Sciatic nerve (tissue), 2 donors: ENCODE measurements at places on chromosomes 2 and 18. TPM values are rescaled to one million over a fixed set of nuclear protein-coding genes. Genes with fewer than 3 reads are reported as not detected.

MYO5B gene
- 9.9 TPM for total RNA-seq

SLC16A14 gene
- 7.4 TPM for total RNA-seq

ACMSD gene
- total RNA-seq: not detected

LOXHD1 gene
- 0.89 TPM for total RNA-seq

POTEJ gene
- total RNA-seq: not detected

RGPD4 gene
- total RNA-seq: 0.40 TPM

ST8SIA5 gene
- total RNA-seq: 0.22 TPM

SDC1 gene
- total RNA-seq: 0.98 TPM

EHD3 gene
- total RNA-seq: 7.0 TPM

GRCh38 chr2:88006912-88007439 lies 9.4 kb downstream of the RNU2-63P start:
- no peak for DNase-seq

DNA sequence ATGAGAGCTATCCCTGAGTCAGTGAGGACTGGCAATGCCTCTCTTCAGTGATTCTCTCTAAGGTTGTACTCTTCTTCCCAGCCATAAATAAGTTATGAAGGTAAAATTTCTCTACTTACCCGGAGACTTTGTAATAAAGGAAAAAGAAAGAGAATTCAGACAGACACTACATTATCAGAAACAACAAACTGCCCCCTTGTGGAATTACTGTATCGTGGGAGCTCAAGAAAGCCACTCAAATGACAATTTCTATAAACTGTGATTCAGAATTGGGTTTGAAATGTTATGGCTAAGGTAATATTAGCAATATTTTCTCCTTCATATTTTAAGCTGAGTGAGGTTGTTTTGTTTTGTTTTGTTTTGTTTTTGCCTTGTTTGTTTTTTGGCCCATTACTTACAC lies 155.8 kb upstream of the TANK start:
- DNase-seq: no peak

- no peak for DNase-seq
These were observed 112.2 kb downstream of the MAP4K4 start for GRCh38 chr2:101809698-101810097.

DNA sequence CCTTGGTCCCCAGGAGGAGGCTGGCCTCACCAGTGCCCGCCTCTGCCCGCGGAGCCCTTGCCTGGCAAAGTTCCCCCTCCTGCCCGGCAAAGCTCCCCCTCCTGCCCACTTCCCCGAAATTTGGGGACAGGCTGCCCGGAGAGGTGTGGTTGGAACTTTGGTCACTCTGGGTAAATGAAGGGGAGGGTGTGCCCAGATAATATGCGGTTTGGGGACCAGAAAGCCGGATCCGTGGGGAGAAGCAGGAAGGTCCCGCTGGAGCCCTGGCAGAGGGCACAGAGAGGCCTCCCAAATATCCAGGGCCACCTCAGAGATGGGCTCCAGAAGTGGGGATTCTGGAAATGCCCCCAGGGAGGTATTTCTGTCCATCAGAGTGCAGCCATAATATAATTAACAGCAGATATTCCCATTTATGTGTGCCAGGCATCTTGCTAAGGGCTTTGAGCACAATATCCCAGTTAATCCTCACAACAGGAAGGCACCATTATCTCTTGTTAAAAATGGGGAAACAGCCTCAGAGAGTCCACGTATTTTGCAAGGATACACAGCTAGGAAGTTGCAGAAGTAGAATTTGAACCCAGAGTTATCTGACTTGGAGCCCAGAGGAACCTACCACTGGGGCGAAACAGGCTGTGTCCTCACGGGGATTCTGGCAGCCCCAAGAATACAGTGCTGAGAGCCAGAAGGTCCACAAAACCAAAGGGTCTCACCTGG lies 914 bp downstream of the STEAP3 start:
- DNase-seq: no peak

- no peak for DNase-seq
These were observed 5.4 kb upstream of the RNF181 start for GRCh38 chr2:85589982-85590791.

DNA sequence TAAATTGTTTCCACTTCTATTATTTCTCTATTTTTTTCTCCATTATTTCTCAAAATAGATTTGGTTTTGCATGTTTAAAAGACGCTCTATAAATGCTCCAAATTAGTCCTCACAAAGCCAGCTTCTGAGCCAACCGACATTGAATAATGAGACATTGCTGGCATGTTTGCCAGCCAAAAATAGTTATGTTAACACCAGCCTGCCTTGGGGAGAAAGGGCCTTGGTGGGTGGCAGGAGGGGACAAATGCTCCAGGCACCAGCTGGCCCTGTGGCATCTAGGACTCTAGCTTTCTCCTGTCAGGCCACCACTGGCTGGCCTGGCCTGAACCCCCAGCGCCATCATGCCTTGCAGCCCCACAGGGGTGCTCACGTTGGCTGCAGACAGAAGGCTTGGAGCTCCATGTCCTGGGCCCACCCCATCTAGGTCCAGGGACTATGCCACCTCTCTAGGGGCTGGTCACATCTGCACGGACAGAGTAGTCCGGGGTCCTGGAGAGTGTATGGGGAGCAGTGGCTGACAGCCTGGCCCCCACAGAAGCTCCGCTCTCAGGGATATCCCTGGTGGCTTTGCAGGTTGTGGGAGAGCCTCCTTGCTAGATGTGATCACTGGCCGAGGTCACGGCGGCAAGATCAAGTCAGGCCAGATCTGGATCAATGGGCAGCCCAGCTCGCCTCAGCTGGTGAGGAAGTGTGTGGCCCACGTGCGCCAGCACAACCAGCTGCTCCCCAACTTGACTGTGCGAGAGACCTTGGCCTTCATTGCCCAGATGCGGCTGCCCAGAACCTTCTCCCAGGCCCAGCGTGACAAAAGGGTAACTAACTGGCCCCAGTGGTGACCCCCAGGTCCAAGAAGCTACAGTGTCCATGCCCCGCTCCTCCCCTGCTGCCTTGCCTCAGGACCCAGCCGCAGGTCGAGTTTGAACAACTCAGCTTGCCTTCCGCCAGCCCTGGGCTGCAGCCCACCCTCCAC lies 12.5 kb downstream of the ABCG8 start:
- no peak for DNase-seq

GRCh38 chr2:95052804-95053479 lies 27.4 kb downstream of the MAL start:
- DNase-seq: no peak

GRCh38 chr2:105297216-105297615 lies 32.3 kb downstream of the TGFBRAP1 start:
- DNase-seq: no peak

DNA sequence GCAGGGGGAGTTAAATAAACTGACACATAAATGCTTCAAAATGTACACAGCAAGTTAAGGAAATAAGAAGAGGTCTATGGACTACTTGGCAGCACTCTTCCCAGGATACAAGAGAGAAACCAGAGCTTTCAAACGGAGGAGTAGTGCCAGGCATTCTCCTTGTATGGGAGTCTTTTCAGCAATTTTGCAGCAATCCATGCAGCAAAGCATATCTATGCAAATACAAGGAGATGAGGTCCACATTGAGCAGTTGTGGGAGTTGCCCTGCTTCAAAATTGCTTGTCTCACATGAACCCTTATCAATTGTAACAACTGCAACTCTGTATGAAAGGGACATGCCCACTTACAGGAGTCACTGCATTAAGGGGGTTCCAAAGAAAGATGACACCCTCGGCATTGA lies 37.8 kb downstream of the SCN9A start:
- no peak for DNase-seq

DNA sequence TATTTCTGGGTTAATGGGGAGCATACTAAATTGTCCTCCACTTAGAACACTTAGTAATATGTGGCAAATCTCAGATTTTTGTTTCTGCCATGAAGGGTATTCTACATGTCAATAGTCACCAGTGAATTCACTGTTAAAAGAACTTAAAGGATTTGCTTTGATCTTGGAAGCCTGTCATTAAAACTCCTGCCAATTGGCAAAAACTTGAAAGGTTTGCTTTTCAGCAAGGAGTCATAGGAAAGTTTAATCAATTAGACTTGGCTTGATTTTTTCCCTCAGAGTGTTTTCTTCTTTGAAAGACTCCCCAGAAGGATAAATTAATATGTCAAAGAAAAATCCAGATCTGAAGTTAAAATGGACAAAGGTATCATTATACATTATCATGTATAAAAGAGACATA lies 671.9 kb upstream of the PKDCC start:
- no peak for DNase-seq

- no peak for DNase-seq
These were observed 295.0 kb upstream of the KCNH7 start for GRCh38 chr2:163133602-163134001.

DNA sequence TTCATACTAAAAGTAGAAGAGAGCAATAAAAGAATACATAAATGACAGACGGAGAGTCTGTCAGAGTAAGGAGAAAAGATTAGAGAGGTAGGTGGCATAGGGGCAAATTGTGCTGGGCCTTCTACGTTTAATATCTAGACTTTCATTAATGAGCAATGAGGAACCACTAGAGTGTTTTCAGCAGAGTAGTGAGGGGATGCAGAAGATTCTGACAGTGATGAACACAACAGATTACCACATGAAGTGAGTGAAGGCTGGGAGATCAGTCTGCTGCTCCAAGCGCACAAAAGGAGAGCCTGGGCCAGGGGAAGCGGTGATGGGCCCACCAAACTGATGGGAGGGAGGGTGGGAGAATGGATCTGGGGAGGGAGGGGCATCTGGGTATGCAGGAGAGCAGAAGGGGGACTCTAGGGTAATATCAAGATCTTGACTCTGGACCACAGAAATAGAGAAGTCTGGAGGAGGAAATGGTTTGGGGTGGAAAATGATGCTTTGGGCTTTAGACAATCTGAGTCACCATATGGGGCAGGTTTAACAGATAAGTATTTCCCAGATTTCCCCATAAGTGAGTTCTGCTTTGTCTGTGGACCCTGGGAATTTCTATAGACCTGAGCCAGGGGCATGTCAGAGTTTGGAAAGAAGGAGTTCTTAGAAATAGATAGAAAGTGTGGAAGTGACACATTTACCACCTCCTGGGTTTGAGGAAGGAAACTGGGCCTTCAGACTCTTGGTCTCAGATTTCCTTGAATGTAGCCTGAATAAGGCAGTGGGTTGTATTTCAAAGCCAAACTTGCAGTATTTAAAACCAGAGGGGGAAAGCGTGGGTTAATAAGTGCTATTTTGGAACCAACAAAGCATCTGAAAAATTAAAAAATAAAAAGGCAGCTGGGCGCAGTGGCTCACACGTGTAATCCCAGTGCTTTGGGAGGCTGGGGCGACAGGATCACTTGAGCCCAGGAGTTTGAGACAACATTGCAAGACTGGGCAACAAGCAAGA lies 15.0 kb upstream of the IL1A start:
- no peak for DNase-seq
